Fibroblast of gingiva (primary cell): ENCODE measurements at places on chromosomes 12 and 14.

- no peak for DNase-seq
These were observed 139.3 kb downstream of the BRMS1L start for GRCh38 chr14:35965400-35965799.

DNA sequence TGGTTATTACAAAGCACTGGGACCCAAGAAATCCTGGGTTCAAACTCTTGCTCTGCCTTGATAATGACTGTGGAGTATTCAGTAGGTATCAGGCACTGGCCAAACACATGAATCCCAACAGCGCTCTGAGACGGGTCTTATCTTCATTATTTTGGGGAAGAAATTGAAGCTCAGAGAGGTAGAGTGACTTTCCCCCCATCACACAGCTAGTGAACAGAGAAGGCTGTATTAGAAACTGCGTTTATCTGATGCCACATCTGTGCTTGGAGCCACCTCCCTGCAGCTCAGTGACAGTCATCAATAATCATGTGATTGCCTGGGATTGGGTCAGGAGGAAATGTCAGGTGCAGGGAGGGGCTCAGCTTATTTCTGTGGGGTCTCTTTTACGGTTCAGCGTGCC, 225.4 kb upstream of the LHX5 start:
- DNase-seq: no peak

DNA sequence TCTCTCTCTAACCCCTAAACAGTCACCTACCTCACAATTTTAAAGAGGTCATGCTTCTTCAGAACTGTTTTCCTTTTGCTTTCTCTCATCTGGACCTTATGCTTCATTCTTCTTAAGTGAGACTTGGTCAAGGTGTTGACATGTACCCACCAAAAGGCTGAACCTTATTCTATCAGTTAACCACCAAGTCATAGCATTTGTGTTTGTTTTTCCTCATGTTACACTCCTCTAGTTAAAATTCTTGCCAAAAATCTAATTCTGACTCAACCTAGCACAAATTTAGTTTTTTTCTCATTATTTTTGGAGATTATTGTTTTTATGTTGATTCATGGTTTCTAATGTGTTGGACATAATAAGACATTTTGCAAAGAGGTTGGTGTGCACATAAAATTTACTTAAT, 578.6 kb downstream of the SLC16A7 start:
- DNase-seq: peak; percentile 7

GRCh38 chr12:56236091-56236490, 6.2 kb downstream of the SLC39A5 start:
- no peak for DNase-seq

- no peak for DNase-seq
These were observed 500.4 kb downstream of the GALC start for GRCh38 chr14:87492561-87492960.
